ENCODE measurements at places on chromosomes 6 and 20. TPM values are rescaled to one million over a fixed set of nuclear protein-coding genes. Genes with fewer than 3 reads are reported as not detected.

- H3K27me3 ChIP-seq: no peaks in the 10 kb centered on the region
- no peak overlapping the region for H3K27ac ChIP-seq
- H3K36me3 ChIP-seq: peaks cover 7% of the 10 kb centered on the region
- no peaks in the 10 kb centered on the region for H3K4me1 ChIP-seq
- no peak for DNase-seq
Observed at GRCh38 chr6:21180155-21180554, 413.4 kb upstream of the SOX4 start.

DNA sequence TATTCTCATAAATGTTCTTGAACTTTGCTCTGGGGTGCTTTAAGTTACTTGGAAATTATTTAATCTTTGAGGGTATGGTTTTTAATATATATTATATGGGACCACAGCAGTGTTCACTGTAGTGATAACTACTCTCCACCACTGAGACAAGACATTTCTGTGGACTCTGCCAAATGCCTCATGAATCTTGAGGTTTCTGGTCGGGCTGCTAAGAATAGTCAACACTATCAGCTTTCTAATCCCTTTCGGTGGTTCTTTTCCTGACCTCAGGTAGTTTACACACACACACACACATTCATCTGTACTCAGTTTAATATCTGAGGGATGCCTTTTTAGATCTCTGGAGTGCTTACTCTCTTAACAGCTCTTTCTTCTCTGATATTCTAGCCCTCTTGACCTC is 500.7 kb downstream of the MAFB start:
- no peak overlapping the region for H3K4me3 ChIP-seq
- peaks cover 15% of the 10 kb centered on the region for H3K27me3 ChIP-seq
- H3K27ac ChIP-seq: no peak overlapping the region
- H3K36me3 ChIP-seq: no peaks in the 10 kb centered on the region
- no peak for DNase-seq

The GNMT gene
- total RNA-seq: 0.97 TPM

DNA sequence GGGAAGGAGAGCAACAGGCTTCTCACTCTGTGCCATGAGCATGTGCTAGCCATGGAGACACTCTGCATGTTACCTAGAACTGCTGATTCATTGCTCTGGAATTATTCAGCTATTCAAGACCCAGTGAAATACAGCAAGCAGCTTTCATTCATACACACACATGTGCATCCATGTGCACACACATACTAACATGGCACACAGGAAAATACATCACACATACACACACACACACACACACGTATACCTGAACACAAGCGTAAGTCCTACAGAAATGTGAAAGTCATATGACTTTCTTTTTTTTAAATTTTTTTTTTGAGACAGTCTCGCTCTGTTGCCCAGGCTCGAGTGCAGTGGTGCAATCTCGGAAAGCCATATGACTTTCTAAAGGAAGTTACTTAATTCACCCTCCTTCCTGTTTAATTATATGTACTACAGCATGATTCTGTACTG is 108.2 kb upstream of the NFATC2 start:
- H3K36me3 ChIP-seq: peaks cover 21% of the 10 kb centered on the region
- H3K4me1 ChIP-seq: peaks cover 9% of the 10 kb centered on the region
- no peaks in the 10 kb centered on the region for H3K27me3 ChIP-seq
- H3K4me3 ChIP-seq: no peak overlapping the region
- H3K27ac ChIP-seq: no peak overlapping the region

The ARMC2 gene
- 7.6 TPM for total RNA-seq
